Right ventricle myocardium inferior (tissue), 1 donor: ENCODE measurements at places on chromosomes 7 and 10.
A peak's percentile ranks its signal among the peaks of the same experiment; 100 is the strongest.

- DNase-seq = no peak
Observed at GRCh38 chr10:104750291-104750690, 109.2 kb downstream of the SORCS3 start.

- DNase-seq = peak; percentile 21
Observed at GRCh38 chr10:132913559-132914115, 28.7 kb downstream of the CFAP46 start.

DNA sequence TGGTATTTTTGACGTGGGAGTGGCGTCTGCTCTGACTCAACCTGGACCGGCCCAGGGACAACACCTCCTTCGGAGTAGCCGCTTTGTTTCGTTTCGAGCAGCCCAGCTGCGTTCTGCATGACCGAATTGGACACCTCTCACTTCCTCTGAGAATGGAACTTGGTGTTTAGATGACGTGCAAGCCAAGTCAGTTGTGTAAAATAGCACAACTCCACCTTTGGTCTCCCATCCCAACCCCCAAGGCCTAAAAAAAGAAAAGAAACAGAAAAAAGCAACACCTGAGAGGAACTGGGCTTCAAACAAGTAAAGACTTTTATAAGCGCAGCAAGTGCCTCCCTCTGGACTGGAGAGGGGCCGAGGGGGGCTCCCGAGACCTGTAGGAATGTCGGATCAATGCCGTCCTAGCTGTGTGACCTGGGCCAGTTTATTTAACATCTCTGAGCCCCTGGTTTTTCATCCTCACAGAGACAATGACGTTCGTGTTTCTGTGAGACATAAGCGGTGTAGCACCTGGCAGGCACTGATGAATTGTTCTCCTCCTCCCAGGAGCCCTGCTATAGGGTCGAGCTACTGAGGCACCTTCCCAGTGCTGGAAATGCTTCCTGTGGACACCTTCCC is 52.0 kb upstream of the SMNDC1 start:
- no peak for DNase-seq

DNA sequence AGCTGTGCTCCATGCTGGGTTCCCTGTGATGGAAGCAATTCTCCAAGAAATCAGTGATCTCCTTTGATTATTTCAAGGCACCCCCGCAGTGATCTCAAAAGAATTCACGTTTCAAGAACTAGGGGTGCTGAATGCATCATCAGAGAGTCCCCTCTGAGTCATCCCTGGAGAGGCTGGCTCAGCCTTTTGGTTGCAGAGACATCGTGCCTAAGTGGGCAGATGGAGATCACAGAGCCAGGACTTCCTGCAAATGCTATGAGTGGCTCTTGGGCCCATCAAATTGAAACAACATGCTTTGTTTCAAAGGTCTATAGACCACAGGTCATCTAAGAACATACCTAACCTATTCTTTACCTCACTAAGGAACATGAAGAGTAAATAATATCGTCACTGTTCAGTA is 41.5 kb upstream of the PLEKHA1 start:
- DNase-seq = no peak

GRCh38 chr10:11472158-11472753 is 139.2 kb downstream of the USP6NL start:
- DNase-seq = no peak

- no peak for DNase-seq
Observed at GRCh38 chr10:24080207-24080606, 128.7 kb upstream of the KIAA1217 start.

DNA sequence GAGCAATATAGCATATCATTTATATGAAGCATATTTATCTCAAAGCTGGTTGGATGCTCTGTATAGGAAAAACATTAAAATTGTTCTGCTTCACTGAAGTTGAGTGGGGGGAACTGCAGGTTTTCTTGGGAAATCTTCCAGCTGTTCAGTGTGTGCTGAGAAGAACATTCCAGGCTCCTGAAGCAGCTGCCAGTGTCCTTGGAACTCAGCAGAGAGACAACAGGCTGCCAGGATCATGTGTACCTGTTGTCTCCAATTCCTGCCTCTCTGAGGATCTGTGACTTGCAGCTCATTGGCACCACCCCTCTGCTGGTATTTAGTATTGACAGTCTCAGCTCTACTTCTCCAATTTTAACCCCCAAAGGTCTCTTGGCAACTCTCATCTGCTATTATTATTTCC is 42.3 kb upstream of the PRKG1 start:
- DNase-seq = no peak
